Mesothelial cell of epicardium (in vitro differentiated cells): ENCODE measurements at places on chromosomes 12 and 14.

- DNase-seq: no peak
Measured at GRCh38 chr14:81295958-81296923, 75.5 kb upstream of the GTF2A1 start.

DNA sequence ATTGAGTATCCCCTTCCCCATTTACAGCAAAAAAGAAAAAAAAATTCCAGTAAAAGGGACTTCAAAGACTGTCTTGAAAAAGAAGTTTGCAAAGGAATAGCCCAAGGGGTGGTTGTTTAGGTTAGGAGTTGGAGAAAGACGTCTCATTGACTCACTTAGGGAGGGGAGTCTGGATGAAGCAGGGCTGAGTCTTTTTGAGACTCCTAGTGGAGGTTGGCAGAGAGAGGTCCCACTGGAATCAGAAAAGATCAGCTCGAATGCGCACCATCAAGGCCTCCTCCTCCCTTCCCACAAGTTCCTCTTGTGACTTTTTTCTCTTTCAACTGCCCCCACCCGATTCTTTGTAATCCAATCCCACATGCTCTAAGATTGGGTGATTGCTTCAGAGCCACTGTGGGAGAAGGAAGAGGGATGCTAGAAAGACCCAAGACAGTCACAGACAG lies 1.9 kb downstream of the ARHGEF40 start:
- no peak for DNase-seq

- no peak for DNase-seq
Measured at GRCh38 chr14:54138024-54138353, 181.4 kb upstream of the BMP4 start.

GRCh38 chr12:13204428-13204827 lies 7.9 kb downstream of the EMP1 start:
- no peak for DNase-seq

DNA sequence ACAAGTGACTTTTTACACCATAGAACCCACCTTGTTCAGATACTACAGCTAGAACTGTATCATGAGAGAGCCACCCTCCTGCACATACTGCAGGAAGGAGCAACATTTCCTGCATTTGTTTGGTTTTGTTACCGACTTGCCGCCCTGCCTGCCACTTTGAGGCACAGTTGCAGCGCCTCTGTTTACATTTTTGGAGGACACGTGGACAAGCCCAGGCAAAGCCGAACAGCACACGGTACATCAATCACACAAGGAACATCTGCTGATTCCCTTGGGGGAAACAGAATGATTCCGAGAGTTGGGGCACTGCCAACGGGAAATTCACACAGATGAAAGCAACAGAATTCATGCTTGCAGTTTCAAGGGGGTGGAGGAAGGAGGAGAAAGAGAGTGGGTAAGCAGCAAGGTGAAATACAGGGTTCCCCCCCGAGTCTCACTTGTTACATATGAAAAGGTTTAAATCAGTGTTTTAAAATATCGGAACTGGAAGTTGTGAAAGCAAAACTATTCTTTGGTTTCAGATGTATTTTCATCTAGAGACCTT lies 110.7 kb downstream of the BTG1 start:
- peak; percentile 56 for DNase-seq
